ENCODE measurements at places on chromosomes 3 and 15. TPM values are rescaled to one million over a fixed set of nuclear protein-coding genes. Genes with fewer than 3 reads are reported as not detected.

DNA sequence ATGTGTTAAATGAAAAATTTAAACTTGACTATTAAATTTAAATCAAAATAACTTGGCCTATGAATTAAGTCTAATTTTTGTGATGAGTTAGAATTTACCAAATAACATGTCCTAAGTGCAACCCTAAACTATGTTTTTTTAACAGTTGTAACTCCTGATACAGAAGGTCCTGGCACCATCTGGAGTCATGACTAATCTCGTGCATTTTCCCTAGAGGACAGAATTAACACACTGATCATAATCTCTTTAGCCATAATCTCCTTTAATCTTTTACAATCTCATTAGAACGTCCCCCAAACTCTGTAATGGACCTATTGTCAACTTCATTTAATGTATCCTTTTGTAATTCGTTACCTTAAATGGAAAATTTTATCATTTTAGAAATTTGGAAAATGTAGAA is 100.6 kb downstream of the SUCNR1 start:
- no peak for DNase-seq

DNA sequence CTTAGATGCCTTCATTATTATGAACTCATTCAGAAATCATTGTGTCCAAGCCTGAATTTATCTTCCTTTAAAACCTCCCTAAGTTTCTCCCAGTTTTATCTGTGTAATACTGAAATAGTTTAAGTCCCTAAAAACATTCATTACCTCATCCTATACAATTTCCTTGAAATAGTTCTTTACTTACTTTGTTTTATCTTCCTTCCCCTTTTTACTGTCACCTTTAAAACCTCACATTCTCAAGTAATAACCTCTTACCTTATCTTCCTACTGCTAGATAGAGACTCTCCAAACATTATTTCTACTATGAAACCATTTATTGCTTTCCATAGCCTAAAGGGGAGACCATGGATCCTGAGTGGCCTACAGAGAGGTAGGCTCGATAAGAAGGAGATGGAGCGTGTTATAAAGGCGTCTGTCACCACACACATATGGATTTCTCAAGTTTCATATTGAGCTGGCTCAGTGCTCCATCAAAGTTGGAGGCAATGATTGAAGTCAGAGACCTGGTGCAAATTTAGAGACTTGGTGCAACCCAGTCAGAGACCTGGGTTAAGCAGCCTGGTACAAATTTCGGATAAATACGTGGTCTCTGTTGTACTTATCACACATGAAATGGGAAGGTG is 140.4 kb downstream of the NFKBIZ start:
- no peak for DNase-seq

DNA sequence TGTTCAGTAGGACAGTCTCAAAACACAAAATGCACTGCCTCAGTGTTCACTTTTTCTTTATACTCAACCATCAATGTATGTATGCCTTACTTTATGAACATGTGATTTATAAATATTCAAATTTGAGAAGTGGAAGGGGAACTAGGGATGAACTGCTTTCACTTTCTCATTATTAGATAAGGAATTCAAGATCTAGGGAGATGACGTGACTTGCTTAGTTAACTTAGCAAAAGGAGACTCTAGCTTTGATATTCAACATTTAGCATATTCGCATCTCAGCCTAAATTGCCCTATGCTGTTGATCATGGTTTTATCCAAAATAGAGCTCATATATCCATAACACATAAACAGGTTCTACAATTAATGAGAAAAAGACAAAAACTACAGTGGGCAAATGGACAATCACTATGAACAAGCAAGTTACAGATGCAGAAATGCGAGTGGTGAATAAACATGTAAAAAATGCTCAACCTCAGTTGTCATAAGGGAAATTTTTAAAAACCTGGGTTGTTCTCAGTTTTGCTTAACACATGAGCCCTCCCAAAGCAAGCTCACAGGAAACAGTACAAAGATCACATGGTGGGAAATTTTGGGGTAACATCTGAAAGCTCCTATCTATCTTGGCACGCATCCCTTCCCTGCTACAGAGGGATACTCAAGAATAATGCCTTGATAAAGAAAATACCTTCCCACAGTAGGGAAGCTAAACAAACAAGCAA is 269.8 kb downstream of the THRB start:
- no peak for DNase-seq

- DNase-seq = no peak
Observed at GRCh38 chr3:45772341-45773035, 23.8 kb downstream of the SLC6A20 start.

DNA sequence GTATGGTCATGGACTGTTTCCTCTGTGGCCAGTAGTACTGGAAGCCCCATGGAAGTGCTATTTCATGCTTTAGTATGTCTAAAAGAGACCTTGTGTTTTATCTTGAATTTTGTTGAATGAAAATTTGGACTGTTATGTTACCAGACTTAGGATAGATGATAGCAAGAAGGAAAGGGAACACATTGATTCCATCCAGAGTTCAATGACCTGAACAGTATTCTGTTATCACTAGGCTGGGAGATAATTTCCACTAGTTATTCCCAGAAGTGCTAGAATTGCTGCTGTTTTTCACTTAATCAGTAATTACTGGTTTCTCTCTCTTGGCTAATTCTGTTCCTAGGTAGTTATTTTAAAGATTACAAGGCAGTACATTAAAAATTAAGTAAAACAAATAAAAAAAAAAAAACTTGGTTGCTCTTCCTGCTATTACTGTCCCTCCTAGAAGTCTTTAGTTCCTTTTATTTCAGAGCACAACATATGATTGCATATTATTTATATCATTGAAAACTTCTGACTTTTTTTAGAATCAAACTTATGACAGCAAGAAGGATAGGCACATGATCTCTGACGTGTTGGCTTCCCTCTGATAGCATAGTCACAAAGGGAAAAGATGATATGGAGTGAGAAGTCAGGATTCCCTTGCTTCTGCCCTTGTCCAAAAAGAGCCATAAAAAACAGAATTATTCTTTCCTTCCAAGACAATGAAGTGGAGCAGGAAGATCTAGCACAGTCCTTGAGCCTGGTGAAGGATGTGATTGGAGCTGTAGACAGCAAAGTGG is 72.2 kb downstream of the KLHL25 start:
- DNase-seq = no peak

Gene PPP4R2
- 65.7 TPM for total RNA-seq
